ENCODE measurements at places on chromosomes 11 and 22.

DNA sequence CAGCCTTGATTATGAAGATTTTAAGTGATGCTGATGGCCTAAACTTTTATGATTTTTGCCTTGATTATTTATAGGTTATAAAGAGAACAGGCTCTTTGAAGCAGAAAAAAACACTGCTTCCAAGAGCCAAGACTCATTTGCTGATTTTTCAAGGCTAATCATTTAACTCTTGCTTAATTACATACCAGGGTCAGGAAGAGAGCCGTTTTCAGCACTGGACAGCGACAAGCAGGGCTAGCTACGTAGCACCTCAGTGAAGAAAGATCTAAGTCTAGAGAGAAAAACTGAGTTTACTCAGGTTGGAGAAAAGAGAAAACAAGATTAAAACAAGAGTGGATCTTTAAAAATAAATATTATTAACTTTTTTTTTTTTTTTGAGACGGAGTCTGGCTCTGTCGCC lies 615.4 kb upstream of the B3GAT1 start:
- no peak for DNase-seq

DNA sequence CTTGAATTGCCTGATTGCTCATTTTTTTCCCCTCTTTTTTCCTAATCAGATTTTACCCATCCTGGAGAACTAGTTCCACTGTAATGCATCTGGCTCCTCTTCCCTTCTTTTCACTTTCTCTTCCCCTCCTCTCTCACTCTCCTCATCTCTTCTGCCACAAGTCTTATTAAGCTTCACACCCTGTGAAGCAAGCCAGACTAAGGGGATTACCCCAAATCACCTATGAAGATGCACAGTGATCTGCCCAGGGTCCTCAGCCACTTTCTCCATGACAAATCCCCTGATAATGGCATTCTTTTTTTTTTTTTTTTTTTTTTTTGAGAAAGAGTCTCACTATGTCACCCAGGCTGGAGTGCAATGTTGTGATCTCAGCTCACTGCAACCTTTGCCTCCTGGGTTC lies 11.2 kb downstream of the UBASH3B start:
- no peak for DNase-seq

DNA sequence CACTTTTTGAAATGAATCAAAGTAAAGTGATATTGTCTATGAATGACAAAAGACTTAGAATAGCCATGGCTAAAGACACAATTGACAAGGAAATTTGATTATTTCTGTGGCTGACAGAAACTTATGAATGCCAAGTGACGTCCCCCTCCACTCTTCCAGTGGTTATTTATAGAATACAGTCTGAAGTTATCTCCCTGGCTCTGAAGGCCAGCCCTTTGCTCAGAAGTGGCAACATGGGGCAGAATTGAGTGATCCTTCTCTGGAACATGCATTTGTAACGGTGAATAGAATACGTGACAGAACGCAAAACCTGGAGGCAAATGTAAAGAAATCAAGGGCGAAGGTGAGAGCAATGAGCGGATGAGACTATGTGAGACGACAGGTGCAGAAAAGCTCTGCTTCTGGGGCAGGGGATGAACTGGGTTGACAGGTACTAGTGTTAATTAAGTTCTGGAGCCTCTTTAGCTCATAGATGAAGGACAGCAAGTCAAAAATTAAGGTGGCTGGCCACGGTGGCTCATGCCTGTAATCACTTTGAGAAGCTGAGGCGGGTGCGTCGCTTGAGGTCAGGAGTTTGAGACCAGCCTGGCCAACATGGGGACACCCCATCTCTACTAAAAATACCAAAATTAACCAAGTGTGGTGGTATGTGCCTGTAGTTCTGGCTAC lies 585.7 kb upstream of the B3GAT1 start:
- no peak for DNase-seq

- no peak for DNase-seq
Observed at GRCh38 chr11:14320020-14320419, 39.0 kb downstream of the RRAS2 start.

DNA sequence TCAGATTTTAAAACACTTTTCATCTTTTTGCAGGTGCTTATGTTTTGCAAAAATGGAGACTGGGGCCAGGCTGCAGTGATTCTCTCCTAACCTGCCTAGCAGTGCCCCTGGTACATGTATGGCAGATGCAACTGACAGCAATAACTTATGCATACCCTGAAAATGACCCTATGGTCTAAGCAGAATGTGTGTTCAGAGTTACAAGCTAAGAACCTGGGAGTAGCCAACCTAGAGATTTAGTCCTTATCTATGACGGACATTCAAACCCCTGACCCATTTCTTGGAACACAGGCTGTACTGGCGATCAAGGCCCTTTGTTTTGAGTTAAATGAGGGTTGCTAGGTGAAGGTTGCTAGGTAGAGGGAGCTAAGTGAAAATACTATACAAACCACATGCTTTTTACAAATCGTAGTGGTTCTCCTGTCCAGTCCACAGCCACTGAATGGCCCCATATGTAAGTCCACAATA lies 184.9 kb upstream of the SESN3 start:
- DNase-seq = no peak

GRCh38 chr11:71213696-71214552 lies 38.5 kb downstream of the SHANK2 start:
- no peak for DNase-seq

DNA sequence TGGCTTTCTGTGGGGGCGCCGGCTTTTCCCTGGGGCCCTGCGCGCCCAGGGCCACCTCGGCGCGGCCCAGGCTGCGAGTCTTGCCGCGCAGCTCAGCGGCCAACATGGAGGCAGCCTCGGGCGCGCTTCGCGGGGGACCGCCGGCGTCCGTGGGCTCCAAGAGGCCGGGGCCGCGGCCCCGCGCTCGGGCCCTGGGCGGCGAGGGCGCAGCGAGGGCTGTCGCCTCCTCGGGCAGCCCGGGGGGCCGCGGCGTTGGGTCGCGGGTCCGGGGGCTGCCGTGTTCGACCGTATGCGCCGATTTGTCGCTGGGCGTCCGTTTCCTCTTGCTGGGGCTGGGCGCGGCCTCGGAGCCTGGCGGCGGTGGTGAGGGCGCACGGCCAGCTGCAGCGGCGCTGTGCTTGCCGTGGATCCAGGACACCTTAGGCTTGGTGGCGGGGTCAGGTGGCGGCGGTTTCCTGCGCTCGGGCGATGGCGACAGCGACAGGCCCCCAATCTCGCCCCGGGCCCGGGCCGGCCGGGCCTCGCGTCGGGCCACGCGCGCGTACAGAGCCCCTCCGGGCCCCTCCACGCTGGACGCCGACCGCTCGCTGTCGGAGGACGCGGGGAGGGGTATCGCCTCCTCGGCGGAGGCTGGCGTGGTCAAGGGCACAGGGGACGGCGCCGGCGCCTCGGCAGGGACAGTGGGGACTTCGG lies 11.9 kb downstream of the SCARF2 start:
- no peak for DNase-seq

- DNase-seq = no peak
Observed at GRCh38 chr11:1776944-1777715, 13.4 kb upstream of the CTSD start.

GRCh38 chr11:107505647-107506225 lies 48.1 kb upstream of the CWF19L2 start:
- no peak for DNase-seq

DNA sequence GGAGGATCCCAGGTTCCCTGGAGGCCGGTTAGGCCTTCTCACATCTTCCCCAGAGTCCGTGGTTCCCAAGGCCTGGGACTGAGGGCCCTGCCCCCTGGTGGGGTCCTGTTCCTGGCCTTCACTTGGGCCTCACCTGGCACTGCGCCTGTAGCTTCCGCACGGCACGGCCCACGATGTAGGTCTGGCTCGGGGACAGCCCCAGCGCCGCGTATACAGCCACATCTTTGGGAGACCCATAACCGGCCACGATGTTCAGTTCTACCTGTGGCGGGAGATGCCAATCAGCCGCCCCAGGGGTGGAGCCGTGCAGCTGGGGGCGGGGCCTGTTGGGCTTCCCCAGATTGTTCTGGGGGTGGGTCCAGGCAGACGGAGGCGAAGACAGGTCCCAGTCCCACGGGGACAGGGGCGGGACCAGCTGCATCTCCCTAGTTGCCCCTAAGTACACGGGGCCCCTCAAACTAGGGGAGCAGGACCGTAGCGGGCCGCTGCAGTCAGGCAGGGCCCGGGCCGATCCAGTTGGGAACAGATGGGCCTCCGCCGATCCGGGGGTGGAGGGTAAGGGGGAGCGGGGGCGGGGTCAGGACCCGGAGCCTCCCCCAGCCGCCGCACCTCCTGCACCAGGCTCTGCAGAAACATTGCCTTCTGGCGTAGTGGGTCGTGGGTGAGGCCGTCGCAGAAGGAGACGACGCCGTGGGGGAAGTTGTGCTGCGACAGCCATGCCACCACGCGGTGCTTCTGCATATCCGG lies 10.1 kb downstream of the AIP start:
- DNase-seq = no peak

- no peak for DNase-seq
Observed at GRCh38 chr11:23364076-23364475, 503.8 kb upstream of the CCDC179 start.

DNA sequence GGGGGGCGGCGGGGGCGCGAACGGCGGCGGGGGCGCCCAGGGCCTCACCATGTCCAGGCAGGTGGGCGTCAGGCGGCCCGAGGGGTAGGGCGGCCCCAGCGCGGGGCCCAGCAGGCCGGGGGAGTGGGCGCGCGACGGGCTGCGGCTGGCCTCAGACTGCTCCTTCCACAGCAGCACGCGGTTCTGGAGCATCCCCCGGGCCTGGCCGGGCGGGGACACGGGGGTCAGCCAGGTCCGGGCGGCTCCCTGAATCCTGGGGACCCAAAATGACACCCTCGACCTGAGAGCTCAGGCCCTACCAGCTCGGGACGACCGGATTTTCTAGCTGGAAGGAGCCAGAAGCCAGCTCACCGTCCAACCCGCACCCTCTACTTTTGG lies 5.5 kb upstream of the SLC16A8 start:
- DNase-seq = no peak

DNA sequence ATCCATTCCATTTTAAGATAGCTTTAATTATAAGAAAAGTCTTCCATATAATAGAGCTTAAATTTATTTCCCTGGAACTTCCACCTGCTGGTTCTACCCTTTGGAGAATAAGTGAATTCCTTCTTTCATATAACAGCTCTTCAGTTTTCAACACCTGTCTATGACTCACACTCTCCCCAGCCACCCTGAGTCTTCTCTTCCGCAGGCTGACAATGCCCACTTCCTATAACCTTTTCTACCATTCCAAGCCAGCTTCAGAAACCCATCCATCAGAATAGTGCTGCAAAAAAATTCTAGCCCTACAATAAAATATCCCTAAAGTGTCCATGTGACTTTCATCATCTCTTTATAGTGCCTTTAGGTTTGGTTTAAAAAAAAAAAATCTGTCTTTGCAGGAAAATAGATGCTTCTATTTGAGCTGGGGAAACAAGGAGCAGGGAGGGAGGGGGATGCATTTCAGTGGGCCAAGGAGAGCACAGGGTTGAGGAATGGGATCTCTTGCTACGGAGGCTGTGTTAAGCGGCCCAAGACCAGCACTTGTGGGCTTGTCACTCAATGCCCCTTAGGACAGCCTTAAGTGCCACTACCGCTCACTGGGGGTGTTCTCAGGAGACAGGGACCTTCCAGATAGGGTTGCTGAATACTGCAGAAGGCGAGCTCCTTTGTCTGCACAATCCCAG lies 178.6 kb downstream of the DSCAML1 start:
- DNase-seq = no peak

- no peak for DNase-seq
Observed at GRCh38 chr11:56886455-56886854, 102.3 kb upstream of the OR5AK2 start.

GRCh38 chr11:72114570-72114969 lies 2.1 kb upstream of the ANAPC15 start:
- no peak for DNase-seq

DNA sequence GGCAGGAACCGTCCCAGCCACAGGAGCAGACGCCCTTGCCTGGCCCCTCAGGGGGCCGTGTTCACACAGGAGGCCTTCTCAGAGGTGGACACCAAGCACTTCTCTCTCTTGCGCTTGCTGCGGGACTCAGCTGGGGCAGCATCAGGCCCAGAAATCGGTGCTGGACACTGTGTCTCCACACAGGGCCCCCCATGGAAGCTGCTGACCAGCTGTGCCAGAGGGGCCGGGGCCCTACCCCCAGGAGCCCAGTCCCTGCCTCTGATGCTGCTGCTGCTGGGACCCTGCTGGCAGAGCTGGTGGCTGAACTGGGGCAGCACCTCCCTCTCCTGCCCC lies 4.0 kb downstream of the PLXNB2 start:
- DNase-seq = no peak

DNA sequence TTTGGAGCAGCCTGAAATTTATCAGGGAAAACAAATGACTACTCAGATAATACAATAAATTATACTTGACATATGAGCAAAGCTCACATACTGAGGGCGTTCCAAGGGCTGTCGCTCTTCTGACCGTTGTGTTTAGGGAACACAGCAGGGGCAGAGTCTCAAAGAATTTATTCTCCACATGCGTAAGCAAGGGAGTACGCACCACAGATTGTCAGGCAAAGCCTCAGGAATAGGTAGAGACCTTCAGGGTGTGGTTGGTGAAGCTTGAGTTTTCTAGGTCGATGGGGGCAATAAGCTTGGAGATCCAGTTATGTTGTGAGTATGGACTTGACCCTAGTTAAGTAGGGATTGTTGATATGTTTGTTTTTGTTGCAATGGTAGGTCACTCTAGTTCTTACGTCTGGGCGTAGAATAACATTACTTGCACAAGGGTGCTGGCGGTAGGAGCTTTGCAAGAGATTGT lies 830 bp downstream of the ACAT1 start:
- DNase-seq = no peak

DNA sequence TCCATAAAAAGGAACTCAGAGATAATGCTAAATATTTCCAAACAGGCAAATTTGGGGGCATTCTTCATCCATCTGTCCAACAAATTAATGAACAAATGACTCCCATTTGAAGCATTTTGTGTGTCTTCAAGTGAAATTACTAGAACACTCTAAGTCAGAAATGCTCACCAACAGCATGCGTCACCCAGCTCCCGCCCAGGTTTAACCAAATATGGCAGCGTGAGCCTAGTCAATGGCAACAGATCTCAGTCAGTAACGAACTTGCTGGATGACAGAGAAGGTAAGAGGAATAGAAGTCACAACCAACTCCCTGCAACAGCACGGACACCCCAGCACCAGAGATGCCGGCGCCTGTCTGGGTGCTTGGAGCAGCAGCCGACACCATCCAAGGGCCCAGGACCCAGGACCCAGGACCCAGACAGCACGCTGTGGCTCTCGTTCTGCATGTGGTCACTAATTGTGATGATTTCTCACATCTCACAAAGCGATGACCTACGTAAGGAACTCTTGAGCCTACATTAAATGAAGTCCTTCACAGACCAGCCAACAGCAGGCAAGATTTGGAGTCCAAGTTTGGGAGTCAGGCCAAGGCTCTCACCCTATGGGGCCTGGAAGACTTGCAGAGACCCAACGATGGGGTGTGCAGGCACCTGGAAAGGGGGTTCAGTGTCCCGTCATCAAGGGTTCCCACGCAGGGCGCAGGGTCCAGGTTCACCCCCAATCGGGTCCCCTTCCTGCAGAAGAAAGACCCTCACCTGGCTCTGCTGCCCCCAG lies 556.9 kb downstream of the BRD1 start:
- DNase-seq = no peak

GRCh38 chr11:70727899-70728620 lies 329.7 kb downstream of the CTTN start:
- DNase-seq = no peak

Data from stimulated activated CD4-positive, alpha-beta T cell treated with anti-CD3 and anti-CD28 coated beads, Interleukin-4, amount 100 ng/mL, for 4 hours (primary cell).